NCI-H510A treated with DMSO at 0.1 percent for 48 hours (cell line): ENCODE measurements at places on chromosomes 7 and 10.

DNA sequence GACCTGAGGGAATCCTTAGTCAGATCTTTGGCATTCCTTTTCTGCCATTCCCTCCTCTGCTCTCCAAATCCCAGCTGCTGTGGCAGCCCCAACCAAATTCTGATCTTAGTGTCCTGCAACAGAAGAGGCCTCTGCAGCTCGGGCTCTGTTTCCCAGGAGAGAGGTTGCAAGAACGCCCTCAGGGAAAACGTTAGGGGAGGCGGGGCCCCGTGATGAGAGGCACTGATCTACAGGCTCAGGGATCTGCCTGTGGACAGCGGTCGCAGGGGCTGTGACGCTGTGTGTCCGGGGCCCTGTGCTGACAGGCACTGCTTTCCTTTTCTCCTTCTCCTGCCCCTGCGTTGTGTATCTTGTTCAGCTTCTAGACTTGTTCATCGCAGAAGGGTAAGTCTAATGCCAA lies 57.3 kb upstream of the DPYSL4 start:
- no peak for DNase-seq

GRCh38 chr10:114782666-114783065 lies 38.9 kb upstream of the FHIP2A start:
- DNase-seq, result no peak

GRCh38 chr10:95273393-95274312 lies 17.1 kb downstream of the PDLIM1 start:
- no peak for DNase-seq

- no peak for DNase-seq
Observed at GRCh38 chr7:98514211-98515031, 102.7 kb upstream of the NPTX2 start.

- DNase-seq, result no peak
Observed at GRCh38 chr7:45036796-45037195, 36.8 kb downstream of the CCM2 start.

DNA sequence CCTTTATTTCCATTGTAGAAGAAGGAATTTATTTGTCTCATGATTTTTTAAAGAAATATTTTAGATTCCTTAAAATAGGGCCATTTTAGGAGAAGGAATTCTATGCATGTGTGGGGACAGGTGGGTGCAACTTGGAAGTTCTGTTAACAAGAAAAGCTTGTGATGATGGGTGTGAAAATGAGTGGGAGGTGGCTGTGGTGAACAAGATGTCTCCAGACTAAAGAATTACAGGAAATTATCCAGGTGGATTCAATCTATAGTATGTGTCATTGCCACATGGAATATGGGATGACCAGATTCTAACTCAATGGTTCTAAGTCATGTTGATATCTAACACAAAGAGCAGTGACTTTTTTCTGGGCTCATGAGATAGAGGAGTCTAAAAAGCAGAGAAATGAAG lies 229.6 kb upstream of the IGFBP3 start:
- DNase-seq, result no peak

DNA sequence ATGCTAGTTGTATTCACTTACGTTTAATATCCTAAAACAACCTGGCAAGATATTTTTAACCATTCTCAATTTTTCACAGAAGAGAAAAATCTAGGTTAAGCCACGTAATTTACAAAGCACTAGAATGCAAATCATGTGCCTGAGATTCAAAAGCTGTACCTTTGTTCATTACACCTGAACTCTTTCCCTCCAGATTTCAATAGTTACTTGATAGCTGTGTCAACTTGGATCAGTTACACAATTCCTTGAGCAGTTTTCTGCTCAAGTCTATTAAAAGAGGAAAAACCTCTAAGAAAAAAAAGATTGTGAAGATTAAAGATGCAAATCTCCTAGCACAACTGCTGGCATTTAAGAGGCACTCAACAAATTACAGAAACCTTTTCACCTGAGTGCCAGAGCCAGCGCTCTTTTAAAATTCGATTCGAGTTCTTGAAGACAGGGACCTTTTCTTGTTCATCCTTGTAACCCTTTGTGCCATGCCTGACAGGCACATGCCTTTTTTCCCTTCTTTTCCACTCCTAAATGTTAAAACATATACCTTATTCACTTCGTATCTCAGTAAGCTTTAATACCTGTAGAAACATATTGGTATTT lies 886 bp downstream of the NSUN6 start:
- no peak for DNase-seq

- peak; percentile 31 for DNase-seq
Observed at GRCh38 chr7:50857804-50858489, 75.3 kb upstream of the GRB10 start.
